ENCODE measurements at places on chromosomes 6 and 20. TPM values are rescaled to one million over a fixed set of nuclear protein-coding genes. Genes with fewer than 3 reads are reported as not detected.

The SLC17A3 gene
- total RNA-seq: not detected

- no peaks in the 10 kb centered on the region for H3K4me1 ChIP-seq
- H3K36me3 ChIP-seq: no peaks in the 10 kb centered on the region
- no peak overlapping the region for H3K27ac ChIP-seq
- H3K4me3 ChIP-seq: no peak overlapping the region
- DNase-seq: no peak
- no peaks in the 10 kb centered on the region for H3K27me3 ChIP-seq
Measured at GRCh38 chr6:94462231-94462630, 1042.9 kb upstream of the EPHA7 start.

DNA sequence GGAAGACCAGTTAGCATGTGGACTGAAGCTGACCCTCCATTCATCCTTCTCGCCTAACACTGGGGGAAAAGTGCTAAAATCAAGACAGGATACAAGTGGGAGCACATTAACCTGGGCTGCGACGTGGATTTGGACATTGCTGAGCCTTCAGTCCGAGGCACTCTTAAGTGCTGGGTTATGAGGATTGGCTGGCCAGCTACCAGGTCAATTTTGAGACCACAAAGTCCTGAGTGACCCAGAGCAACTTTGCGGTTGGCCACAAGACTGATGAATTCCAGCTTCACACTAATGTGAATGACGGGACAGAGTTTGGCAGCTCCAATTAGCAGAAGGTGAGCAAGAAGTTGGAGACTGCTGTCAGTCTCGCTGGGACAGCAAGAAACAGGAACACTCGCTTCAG is 20.7 kb downstream of the FUCA2 start:
- H3K27me3 ChIP-seq: no peaks in the 10 kb centered on the region
- DNase-seq: no peak
- no peak overlapping the region for H3K4me3 ChIP-seq

The SIRPD gene
- total RNA-seq: not detected

- H3K4me3 ChIP-seq: no peak overlapping the region
- DNase-seq: peak; percentile 80
Measured at GRCh38 chr6:15907914-15908518, 220.9 kb upstream of the MYLIP start.

DNA sequence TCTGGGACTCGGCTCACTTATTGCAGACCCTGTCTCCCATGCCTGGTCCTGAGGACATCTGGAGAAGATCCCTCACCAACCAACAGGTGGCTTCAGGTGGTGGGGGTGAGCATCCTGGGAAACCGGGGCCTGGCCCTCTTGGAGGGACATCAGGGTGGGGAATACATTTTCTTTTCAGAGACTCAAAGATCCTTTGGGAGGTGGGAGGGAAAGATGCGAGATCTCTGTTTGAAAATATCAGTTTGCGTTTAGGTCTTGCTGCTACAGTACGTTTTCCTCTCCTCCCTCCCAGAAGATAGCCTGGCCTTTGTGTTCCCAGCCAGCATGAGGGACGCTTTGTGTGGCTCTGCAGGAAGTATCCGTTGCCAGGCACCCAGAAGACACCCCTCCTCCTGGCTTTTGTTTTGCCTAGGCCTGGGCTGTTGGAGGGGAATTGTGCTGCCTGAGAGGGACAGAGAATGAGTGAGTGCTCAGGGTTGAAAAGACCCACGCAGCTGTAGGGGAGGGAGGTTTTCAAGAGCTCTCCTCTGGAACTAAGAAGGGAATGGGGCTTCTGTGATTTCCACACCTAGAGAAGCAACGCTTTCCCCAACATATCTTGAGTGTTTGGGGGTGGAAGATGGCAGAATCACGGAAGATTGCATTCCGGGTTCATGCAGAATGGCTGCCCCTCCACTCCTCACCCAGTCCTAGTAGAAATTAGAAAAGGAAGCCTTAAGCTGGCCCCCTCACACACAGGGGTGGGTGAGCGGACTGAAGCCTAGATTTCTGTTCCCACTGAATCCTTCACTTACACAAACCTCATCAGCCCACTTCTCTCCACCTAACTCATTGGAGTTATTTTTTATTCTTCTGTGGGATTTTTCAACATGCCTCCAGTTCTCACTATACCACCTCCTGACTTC is 22.0 kb upstream of the SLC2A12 start:
- H3K27ac ChIP-seq: no peak overlapping the region
- H3K36me3 ChIP-seq: no peaks in the 10 kb centered on the region
- H3K27me3 ChIP-seq: no peaks in the 10 kb centered on the region
- DNase-seq: no peak
- no peaks in the 10 kb centered on the region for H3K4me1 ChIP-seq

- no peak overlapping the region for H3K4me3 ChIP-seq
- peak; percentile 66 for DNase-seq
- no peaks in the 10 kb centered on the region for H3K27me3 ChIP-seq
- no peaks in the 10 kb centered on the region for H3K36me3 ChIP-seq
- peak overlapping the region; percentile 33 for H3K27ac ChIP-seq
- H3K4me1 ChIP-seq: peaks cover 5% of the 10 kb centered on the region
Measured at GRCh38 chr20:53778041-53778516, 184.4 kb upstream of the ZNF217 start.

The RNF39 gene
- total RNA-seq: 11.1 TPM

The ZNF341 gene
- 3.3 TPM for total RNA-seq

The CDH26 gene
- total RNA-seq: 3.1 TPM
